ENCODE measurements at places on chromosomes 2 and 18.
A peak's percentile ranks its signal among the peaks of the same experiment; 100 is the strongest.

- peak; percentile 20 for DNase-seq
Observed at GRCh38 chr2:201084863-201085262, 13.1 kb downstream of the NDUFB3 start.

- DNase-seq, result no peak
Observed at GRCh38 chr18:30254331-30254730, 788.2 kb downstream of the DSC3 start.

DNA sequence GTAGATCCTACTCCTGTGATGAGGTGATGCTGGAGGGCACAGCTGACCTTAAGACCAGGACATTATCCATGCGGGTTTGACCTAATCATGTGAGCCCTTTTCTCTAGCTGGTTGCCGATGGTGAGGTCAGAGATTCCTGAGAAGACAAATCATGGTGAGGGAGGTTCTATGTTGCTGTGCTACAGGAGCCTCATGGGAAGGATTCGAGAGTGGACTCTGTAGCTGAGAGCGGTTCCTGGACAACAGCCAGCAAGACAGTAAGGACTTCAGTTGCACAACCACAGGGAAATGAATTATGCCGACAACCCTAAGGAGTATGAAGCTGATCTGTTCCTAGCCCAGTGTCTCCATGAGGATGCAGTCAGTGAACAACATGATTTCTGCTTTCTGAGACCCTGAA is 80.4 kb downstream of the EPB41L3 start:
- DNase-seq, result peak; percentile 8

- DNase-seq, result no peak
Observed at GRCh38 chr18:33195795-33196194, 244.7 kb downstream of the CCDC178 start.

DNA sequence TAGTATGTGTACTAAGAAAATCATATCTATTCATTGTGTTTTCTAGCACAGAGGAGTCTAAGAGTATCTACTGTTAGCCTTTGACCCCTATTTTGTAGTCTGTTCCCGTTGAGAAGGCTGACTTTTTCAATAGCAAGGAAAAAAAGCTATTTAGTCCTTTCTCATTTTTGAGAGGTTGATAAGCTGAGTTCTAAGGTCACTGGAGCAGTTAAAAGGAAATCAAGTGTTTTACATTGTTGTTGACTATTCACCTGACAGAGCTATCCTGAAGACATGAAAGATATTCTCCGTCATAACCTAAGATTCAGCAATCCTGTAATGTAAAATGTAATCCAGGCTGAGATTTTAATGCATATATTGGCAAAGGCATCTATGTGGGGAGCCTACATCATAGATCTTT is 280.3 kb upstream of the NRP2 start:
- no peak for DNase-seq

- DNase-seq, result no peak
Observed at GRCh38 chr2:221485503-221485870, 86.6 kb downstream of the EPHA4 start.

- peak; percentile 46 for DNase-seq
Observed at GRCh38 chr2:113720167-113720566, 36.3 kb downstream of the SLC35F5 start.
